Stimulated activated CD4-positive, alpha-beta T cell treated with anti-CD3 and anti-CD28 coated beads, TNF-alpha, amount 100 ng/mL, for 1 hour (primary cell): ENCODE measurements at places on chromosomes 13 and 19.

GRCh38 chr13:84570831-84571230 lies 688.6 kb upstream of the SLITRK1 start:
- DNase-seq, result no peak

- DNase-seq, result no peak
Observed at GRCh38 chr13:113275387-113275786, 21.7 kb upstream of the LAMP1 start.

- DNase-seq, result no peak
Observed at GRCh38 chr19:33193865-33194362, at the start of gene LRP3. Gene LRP3, plus strand, starts transcription at chr19:33194330. Its CDS starts 456 bp downstream, at chr19:33194786.

DNA sequence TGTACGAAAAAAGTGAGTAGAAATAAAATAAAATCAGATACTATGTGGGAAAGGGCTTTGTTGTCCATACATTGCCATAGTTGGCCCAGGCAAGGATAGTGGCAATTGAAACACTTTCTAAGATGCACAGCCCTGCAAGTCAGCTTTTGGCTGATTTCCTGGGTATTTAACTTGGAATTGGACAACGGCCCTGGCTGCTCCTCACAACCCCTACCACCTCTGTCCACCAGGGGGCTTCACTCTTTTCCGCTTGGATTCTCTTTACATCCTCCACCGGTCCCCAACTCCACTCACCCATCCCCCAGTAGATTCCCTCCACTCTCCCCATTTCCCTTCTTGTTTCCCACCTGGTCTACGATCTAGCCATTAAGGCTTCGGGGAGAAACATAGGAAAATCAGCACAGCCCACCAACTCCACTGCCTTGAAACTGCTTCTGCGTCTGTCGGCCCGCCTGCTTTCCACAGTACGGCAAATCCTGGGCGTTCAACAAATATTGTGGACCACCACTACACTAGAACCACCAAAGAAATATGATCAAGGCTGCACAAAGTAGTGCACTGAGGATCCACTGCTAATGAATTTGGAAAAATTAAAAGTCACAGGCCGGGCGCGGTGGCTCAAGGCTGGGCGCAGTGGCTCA lies 48.6 kb upstream of the GTF3A start:
- DNase-seq, result peak; percentile 38

DNA sequence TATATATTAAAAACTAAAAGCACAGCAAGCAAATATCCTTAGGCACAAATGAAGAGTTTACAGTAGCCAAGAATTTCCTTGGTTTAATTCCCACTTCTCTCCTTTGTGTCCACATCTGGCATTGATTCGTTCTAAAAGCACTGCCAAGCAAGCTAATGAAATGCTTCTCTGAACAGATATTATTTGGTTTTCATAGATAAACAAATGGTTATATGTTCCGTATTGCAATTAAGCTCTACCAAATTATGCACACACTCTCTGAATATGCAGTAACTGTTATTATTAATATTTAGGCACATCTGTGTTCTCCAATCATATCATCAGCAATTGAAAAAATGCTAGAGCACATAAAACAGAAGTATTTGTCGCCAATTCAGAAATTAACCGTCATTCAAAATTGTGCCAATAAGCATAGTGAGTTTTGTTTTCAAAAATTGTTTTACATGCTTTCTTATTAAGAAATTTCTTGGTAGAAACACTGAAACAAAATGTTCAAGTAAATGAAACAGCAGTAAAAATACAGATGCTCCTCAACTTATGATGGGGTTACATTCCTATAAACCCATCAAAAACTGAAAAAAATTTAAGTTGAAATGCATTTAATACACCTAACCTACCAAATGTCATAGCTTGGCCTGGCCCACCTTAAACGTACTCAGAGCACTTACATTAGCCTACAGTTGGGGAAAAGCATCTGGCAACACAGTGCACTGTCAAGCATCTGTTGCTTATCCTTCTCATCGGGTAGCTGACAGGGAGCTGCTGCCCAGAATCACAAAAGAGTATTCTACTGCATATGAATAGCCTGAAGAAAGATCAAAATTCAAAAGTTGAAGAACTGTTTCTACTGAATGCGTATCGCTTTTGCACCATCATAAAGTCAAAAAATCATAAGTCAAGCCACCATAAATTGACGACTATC lies 2134.7 kb downstream of the PCDH9 start:
- DNase-seq, result no peak

- no peak for DNase-seq
Observed at GRCh38 chr19:16073988-16074387, 2.3 kb upstream of the TPM4 start.

DNA sequence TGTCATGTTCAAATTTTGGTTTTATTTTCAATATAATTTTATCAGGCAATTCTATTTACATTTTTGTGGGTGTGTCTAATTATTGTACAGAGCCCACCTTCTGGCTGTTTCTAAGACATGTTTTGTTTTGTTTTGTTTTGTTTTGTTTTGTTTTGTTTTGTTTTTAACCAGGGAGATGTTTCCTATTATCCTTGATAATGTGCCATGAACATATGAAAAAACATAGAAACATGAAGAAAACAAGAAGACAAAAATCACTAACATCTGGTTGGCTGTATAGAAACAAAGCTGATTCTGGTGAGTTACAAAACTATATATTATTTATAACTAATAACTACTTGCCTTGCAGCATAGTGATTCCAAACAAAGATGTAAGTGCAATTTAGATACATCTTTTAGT lies 128.1 kb upstream of the TRPC4 start:
- DNase-seq, result no peak

DNA sequence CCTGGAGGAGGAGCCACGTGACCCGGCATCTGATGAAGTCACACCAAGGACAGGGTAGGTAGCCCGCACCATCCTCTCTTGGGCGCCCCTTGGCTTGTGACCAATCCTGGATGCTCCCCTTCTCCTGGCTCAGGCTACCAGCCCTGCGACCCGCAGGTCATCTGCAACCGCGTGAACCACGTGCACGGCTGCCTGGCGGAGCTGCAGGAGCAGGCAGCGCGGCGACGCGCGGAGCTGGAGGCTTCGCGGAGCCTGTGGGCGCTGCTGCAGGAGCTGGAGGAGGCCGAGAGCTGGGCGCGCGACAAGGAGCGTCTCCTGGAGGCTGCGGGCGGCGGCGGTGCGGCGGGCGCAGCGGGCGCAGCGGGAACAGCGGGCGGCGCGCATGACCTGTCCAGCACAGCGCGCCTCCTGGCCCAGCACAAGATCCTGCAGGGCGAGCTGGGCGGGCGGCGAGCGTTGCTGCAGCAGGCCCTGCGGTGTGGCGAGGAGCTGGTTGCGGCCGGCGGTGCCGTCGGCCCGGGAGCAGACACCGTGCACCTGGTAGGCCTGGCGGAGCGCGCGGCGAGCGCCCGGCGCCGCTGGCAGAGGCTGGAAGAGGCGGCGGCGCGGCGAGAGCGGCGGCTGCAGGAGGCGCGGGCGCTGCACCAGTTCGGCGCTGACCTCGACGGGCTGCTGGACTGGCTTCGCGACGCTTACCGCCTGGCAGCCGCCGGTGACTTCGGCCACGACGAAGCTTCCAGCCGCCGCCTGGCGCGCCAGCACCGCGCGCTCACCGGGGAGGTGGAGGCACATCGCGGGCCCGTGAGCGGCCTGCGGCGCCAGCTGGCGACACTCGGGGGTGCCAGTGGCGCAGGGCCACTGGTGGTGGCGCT lies 45.9 kb downstream of the SPTBN4 start:
- no peak for DNase-seq

GRCh38 chr13:30125422-30126073 lies 181.8 kb downstream of the KATNAL1 start:
- no peak for DNase-seq

- no peak for DNase-seq
Observed at GRCh38 chr19:30001791-30002190, 59.8 kb downstream of the URI1 start.

DNA sequence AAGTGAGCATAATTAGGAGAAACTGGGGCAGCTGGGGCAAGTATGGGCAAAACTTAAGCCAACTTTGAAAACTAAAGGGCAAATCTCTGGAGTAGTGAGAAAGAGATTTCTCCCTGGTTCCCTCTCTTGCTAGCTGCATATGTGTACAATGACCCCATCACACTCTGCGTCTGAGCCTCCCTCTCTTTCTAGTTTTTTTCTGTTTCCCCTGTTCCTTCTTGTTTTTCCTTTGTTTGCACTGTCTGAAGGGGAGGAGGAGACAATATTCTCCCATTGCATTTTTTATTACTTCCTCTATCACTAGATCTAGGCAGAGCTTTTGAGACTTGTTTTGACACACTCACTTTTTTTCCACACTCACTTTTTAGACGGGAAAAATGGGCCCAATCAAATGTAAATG lies 11.2 kb upstream of the CLDN10 start:
- DNase-seq, result no peak

- no peak for DNase-seq
Observed at GRCh38 chr19:5994405-5995165, 16.6 kb upstream of the RANBP3 start.

DNA sequence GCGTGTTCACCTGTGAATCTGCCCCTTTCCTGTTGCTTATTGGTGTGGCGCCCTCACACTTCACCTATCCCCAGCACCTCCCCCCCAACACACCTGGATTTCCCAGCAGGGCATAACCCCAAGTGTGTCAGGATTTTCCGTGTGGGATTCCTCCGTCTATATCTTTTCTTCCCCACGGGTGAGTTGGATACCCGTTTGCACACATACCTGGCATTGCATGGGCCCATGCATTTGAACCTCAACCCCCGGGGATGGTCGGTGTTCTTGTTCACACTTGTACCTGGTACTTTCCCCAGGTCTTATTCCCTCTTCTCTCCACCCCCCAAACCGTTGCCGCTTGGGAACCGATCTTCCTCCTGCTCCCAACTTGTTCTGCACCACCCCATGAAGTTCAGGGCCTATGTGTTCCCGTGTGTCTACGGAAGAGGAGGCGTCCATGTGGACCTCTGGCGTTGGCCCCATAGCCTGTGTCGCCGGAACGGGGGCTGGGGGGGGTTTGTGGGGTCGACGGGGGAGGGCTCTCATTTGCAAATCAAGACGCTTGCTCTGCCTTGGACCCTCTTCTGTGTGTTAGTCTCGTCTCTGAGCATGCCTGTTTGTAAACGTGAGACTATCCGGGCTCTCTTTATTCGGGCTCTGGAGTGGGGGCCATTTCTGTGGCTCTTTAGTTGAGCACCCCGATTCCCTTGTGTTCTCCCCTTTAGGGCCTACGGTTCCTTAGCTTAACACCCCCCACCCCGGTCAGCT lies 1.7 kb downstream of the PRR12 start:
- no peak for DNase-seq

DNA sequence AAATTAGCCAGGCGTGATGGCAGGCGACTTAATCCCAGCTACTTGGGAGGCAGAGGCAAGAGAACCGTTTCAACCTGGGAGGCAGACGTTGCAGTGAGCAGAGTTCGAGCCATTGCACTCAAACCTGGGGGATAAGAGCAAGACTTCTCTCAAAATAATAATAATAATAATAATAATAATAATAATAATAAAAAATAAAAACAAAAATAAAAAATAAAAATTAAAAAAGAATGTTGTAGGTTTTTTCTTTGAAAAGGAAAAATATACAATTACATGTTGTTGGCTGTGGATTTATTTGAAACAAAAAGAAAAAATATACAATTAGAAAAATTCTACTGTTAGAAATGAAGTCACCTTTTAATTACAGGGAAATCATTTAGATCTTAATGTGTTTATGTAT lies 11.5 kb upstream of the PRODH2 start:
- no peak for DNase-seq

- DNase-seq, result no peak
Observed at GRCh38 chr13:80149736-80150135, 191.2 kb downstream of the SPRY2 start.
